Activated CD4-positive, alpha-beta T cell treated with anti-CD3 and anti-CD28 coated beads, Interleukin-2, amount 50 U/mL, for 1 hour (primary cell): ENCODE measurements at places on chromosomes 11 and 22.

- DNase-seq, result no peak
These were observed 30.7 kb downstream of the SPATA19 start for GRCh38 chr11:133814588-133815100.

DNA sequence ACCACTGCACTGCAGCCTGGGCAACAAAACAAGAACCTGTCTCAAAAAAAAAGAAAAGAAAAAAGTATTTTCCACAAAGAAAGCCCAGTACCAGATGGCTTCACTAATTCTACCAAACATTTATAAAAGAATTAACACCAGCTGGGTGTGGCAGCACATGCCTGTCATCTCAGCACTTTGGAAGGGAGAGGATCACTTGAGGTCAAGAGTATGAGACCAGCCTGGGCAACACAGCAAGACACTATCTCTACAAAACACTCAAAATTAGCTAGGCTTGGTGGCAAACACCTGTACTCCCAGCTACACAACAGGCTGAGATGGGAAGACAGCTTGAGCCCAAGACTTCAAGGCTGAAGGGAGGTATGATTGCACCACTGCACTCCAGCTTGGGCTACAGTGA lies 20.1 kb downstream of the RSF1 start:
- no peak for DNase-seq

DNA sequence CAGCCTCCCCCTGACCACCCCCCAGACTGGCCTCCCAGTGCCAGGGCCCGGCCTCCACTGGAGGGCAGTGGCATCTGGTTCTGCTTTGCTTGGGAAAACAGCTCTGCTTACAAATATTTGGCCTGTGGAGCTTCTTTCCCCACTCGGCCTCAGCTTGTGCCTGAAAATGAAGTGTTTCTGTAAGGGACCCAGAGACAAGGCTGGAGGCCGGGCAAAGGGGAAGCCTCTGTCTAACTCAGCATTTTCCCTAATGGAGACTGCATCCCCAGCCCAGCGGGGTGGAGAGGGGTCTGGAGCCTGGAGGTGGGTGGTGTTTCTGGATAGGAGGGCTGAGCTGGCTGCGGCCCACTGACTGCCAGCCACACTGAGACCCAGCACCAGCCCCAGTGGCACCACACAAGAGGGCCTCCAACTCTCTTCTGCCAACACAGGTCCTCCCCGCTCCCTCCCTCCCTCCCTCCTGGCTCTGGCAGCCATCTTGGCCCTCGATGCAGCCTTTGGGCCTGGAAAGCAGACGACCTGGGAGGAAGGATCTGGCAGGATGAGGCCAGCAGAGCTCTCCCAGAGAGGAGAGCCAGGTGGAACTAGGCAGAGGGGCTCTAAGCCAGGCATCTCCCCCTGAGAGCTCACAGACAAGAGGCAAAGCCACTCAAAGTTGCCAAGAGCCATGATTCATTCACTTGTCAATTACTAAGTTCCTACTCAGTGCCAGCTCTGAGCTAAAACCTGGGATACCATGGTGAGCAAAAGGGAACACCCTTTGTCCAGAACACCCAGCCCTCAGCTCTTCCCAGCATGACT lies 77.1 kb upstream of the CD82 start:
- DNase-seq, result no peak

GRCh38 chr11:16610738-16611388 lies 127.6 kb upstream of the C11orf58 start:
- no peak for DNase-seq

DNA sequence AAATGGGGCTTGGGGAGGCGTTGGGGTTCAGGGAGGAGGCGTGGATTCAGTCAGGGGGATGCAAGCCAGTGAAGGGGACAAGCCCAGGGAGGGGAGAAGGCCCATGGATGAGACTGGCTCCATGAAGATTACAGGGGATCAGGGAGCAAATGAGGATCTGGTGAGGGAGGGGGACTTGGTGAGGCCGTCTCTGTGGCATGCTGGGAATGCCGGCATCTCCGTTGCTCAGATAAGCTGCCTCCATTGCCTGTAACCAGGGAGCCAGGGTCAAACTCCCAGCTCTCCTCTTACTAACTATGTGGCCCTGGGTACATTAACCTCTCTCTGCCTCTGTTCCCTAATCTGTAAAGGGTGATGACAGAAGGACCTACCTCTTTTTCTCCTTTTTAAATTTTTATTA lies 38.7 kb downstream of the TPBGL start:
- no peak for DNase-seq

DNA sequence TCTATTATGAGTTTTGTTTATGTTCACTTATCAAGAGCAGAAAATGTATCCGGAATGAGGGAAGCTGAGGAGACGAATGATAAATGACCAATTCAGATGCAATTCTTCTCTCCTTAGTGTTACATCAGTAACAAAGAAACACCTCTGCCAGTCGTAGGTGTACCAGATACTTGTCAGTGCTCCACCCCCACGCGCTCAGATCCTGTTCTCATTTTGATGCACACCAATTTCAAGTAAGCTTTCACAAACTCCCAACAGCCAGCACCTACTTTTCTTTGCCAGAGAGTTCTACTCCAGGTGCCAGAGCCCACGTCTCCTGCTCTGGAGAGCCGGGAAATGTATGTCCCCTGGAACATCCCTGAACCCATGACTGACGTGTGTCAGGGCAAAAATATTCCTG lies 43.7 kb downstream of the OR8B12 start:
- DNase-seq, result no peak

DNA sequence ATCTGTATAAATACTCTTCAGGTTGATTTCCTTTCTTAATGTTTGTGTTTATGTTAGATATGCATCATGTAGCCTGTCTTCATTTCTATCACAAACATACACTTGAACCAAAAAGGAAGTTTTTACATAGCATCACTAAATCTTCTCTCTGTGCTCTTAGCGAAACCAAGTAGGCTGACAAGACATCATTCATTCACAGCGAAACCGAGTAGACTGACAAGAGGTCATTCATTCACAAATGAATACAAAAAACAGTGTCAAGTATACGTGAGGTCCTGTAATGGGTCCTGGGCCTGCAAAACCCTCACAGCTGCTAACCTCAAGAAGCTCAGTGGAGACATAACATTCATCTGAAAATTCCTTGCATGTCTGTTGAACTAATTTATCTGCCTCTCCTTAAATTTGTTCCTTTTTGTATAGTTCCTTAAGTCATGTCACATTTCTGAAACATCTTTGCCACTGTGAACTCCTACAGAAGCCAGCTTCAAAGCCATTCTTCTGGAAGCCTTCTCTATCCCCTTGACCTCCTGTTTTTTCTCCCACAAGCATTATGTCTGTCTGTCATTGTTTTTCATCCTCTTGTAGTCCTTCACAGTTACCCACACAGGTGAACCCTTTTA lies 9.8 kb upstream of the HBE1 start:
- DNase-seq, result no peak
